ENCODE measurements at places on chromosomes 7 and 10. TPM values are rescaled to one million over a fixed set of nuclear protein-coding genes. Genes with fewer than 3 reads are reported as not detected.
A peak's percentile ranks its signal among the peaks of the same experiment; 100 is the strongest.

- H3K4me3 ChIP-seq: no peak overlapping the region
- no peaks in the 10 kb centered on the region for H3K4me1 ChIP-seq
- H3K36me3 ChIP-seq: no peaks in the 10 kb centered on the region
- no peak for DNase-seq
- H3K27me3 ChIP-seq: peaks cover 57% of the 10 kb centered on the region
Measured at GRCh38 chr10:49619613-49620012, 5.8 kb downstream of the CHAT start.

DNA sequence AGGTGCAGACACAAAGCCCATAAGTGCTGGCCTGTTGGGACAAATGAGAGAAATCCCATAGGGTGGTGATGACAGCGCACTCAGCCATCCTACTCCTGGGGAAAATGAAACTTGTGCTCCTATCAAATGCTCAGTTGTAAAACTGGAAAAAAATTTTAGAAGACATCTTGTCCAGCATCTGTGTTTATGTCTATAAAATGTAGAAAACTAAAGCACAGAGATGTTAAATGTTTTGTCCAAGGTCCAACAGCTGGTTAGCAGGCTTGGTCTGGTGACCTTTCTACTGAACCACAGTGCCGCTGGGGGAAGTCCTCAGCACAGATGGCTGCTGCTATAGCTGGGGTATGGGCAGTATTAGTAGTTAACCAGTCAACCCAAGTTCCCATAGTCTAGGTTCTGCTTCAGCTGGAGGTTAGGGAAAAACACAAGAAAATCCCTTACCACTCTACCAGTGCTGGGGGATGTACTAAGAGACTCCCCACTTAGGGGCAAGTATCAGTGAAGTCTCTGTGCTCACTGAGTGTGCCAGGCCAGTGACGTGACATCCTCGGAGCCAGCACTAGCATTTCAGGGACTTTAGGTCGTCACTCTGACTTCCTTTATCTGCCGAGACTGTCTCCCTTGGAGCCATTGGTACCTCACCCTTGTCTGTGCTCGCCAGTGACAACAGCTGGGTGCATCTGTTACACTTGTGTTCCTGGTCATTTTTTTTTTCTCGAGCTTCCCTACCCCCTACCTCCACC lies 1.9 kb downstream of the TSPAN33 start:
- peaks cover 23% of the 10 kb centered on the region for H3K27me3 ChIP-seq
- no peak overlapping the region for H3K27ac ChIP-seq
- H3K4me1 ChIP-seq: peaks cover 13% of the 10 kb centered on the region
- peak overlapping the region; percentile 82 for H3K4me3 ChIP-seq

GRCh38 chr10:132809232-132810140 lies 23.5 kb upstream of the NKX6-2 start:
- H3K27ac ChIP-seq: no peak overlapping the region
- no peaks in the 10 kb centered on the region for H3K36me3 ChIP-seq
- no peak for DNase-seq
- H3K27me3 ChIP-seq: no peaks in the 10 kb centered on the region
- H3K4me3 ChIP-seq: no peak overlapping the region

DNA sequence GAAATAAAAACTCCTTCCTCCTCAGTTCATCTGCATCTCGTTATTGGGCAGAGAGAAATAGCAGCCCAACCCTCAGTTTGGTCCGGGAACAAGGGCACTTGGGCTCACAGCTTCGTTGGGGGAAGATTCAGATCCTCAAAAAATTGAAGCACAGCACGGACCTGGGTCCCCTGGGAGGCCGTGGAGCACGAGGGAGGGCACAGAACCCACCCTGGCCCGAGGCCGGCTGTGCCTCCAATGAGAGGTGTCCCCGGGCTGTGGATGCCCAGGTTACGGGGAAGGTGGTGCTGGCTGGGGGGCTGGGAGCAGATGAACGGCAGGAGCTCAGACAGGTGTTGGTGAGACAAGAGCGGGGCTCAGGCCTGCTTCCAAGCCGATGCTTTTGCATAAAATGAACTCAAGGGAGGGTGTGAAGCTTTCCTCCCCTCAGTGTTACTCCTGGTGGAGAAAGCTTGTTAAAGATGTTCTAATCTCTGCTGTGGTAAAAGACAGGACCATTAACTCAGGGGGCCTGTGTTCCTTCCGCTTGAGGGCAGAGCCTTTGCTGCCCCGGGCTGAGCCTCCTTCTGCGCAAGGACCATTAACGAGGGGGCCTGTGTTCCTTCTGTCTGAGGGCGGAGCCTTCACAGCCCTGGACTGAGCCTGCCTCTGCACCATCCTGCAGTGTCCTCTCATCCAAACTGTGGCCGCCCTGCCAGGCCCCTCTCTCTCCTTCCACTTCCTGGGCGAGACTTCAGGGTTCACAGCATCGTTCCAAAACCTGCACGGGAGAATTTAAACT lies 302.2 kb downstream of the ADARB2 start:
- H3K36me3 ChIP-seq: peaks cover 4% of the 10 kb centered on the region
- no peak overlapping the region for H3K4me3 ChIP-seq
- no peaks in the 10 kb centered on the region for H3K4me1 ChIP-seq
- peaks cover 2% of the 10 kb centered on the region for H3K27me3 ChIP-seq

The KAZALD1 gene
- total RNA-seq: 0.49 TPM

The AZGP1 gene
- total RNA-seq: not detected
